ENCODE measurements at places on chromosomes 7 and 10. TPM values are rescaled to one million over a fixed set of nuclear protein-coding genes. Genes with fewer than 3 reads are reported as not detected.

Gene OSBPL3
- 14.1 TPM for total RNA-seq

Gene OPALIN
- not detected for total RNA-seq

Gene CDK14
- total RNA-seq: 115 TPM

Gene VSTM2A
- 63.2 TPM for total RNA-seq

Gene PILRA
- total RNA-seq: 3.8 TPM

Gene NEURL1
- total RNA-seq: 44.4 TPM

Gene WIPF3
- 10.6 TPM for total RNA-seq

Gene CCDC172
- not detected for total RNA-seq

Gene BEND7
- total RNA-seq: 14.4 TPM

Gene AGAP3
- total RNA-seq: 106 TPM

Gene PRKCQ
- 2.2 TPM for total RNA-seq

Gene DPP6
- total RNA-seq: 88.6 TPM

Gene LRMDA
- 0.94 TPM for total RNA-seq

Gene NUTM2A
- 3.1 TPM for total RNA-seq

Gene ADCY1
- 286 TPM for total RNA-seq

Gene GNGT1
- not detected for total RNA-seq

Gene ANKRD61
- not detected for total RNA-seq

Gene POLR2J2
- 15.3 TPM for total RNA-seq

Gene GSTK1
- 45.1 TPM for total RNA-seq

Gene GPR15LG
- total RNA-seq: not detected

Gene HOGA1
- 0.31 TPM for total RNA-seq

Gene UNCX
- total RNA-seq: not detected

Gene IFIT1
- 3.4 TPM for total RNA-seq

Gene RGS10
- 3.4 TPM for total RNA-seq

Gene PIP
- not detected for total RNA-seq

Gene IMPDH1
- total RNA-seq: 36.0 TPM

Gene PNLIP
- not detected for total RNA-seq

Gene CYP2C8
- total RNA-seq: 3.4 TPM

Gene DRGX
- total RNA-seq: not detected

Gene CCSER2
- 110 TPM for total RNA-seq

Gene ANKRD7
- total RNA-seq: 4.4 TPM

Gene CPA2
- total RNA-seq: not detected

Gene WNT2
- total RNA-seq: 0.31 TPM

Gene NKX2-3
- not detected for total RNA-seq

Gene SPDYE2B
- total RNA-seq: not detected

Gene AGR2
- not detected for total RNA-seq

Gene PCDH15
- total RNA-seq: 14.7 TPM

Gene NUTM2E
- 0.31 TPM for total RNA-seq

Gene FKBP6
- not detected for total RNA-seq

Gene PTF1A
- not detected for total RNA-seq

Gene ACSL5
- total RNA-seq: 1.3 TPM

Gene DLG5
- 61.7 TPM for total RNA-seq

Gene MACC1
- under 0.01 TPM for total RNA-seq

Gene RBM20
- 2.5 TPM for total RNA-seq

Gene FEZF1
- not detected for total RNA-seq

Gene RRP12
- total RNA-seq: 18.2 TPM

Gene DIP2C
- total RNA-seq: 68.2 TPM

Gene TFEC
- 0.63 TPM for total RNA-seq

Measured in parietal lobe (tissue), 2 donors.